ENCODE measurements at places on chromosomes 1 and 21.

DNA sequence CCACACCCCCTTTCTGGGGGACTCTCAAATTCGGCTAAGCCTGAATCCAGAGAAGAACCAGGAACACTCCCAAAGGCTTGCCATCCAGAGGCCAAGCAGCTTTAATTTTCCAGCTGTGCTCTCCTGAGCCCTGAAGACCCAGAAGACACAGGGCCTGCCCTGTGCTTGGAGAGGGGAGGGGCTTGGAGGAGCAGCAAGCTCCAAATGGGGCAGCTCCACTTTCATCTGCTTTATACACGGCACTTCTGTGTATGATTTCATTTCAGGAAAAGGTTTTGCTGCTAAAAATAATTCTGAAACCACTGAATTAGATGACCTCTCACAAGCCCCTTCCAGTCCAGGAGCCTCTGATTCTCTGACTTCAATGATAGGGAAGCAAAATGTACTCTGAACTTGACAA, 39.2 kb upstream of the CTTNBP2NL start:
- no peak for DNase-seq

- peak; percentile 19 for DNase-seq
Observed at GRCh38 chr1:112956544-112957132, 642 bp upstream of the SLC16A1 start.

- DNase-seq: no peak
Observed at GRCh38 chr1:193368302-193368701, 181.9 kb upstream of the B3GALT2 start.

GRCh38 chr1:36203554-36204346, 20.5 kb upstream of the THRAP3 start:
- no peak for DNase-seq

GRCh38 chr1:111921948-111922347, 67.5 kb downstream of the KCND3 start:
- DNase-seq: no peak

GRCh38 chr1:182939413-182939812, 13.6 kb downstream of the SHCBP1L start:
- DNase-seq: no peak
